ENCODE measurements at places on chromosomes 13 and 19.
A peak's percentile ranks its signal among the peaks of the same experiment; 100 is the strongest.

- no peak for DNase-seq
Measured at GRCh38 chr19:5445561-5446055, 9.6 kb upstream of the ZNRF4 start.

DNA sequence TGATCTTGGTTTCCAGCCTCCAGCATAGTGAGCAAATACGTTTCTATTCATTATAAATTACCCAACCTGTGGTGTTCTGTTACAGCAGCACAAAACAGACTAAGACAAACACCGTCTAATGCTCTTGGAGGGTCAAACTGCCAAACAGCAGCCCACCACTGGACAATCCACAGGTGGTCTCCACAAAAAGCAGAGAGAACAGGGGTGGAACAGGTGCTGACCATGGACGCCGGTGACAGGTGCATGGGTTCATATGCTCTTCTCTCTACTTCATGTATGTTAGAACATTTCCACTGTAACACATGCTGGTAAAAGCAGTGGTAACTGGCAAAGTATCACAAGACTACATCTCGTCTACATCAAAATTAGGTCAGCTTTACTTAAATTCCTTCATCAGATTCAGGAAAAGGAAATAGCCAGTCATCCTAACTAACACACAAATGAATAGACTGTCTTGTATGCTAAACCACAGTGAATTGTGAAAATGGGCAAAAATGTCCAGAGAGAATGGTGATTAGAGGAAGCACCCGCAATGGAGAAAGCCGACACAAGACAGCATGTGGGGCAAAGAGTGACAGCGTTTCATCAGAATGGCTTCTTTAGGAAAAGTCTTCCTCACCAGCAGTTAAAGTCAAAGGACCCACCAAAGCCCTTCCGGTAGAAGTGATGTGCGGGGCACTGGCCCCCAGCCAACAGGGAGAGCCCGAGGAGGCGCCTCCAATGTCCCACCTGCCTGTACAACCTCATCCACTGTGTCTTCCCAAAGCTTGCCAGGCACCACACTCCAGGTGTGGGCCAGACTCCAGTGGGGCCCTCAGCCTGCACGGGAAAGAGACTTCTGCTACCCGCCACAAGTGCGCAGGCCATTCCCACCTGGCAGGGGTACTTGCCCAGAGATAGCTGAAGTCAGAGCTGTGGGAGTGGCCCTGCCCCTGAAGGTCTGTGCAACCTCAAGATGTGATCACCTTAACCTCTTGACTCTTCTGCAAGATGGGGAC lies 6.5 kb downstream of the CARS2 start:
- DNase-seq, result no peak

DNA sequence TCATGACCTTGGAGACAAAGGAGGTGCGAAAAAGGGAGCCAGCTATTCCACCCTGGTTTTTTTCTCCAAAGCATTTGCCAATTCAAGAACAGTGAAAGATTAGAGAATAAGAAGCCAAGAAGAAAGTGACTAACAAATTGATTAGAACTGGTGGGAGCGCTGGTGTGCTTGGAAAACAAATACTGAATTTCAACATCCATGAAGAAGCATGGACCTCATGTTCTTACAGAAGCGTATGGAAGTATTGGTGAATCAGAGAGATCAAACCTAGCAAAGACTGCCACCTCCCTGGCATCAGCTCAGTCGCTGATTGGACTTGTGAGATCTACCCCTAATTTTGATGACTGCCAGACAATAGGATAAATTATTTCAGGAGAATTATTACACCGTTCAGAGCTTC lies 195.3 kb downstream of the ITGBL1 start:
- no peak for DNase-seq

DNA sequence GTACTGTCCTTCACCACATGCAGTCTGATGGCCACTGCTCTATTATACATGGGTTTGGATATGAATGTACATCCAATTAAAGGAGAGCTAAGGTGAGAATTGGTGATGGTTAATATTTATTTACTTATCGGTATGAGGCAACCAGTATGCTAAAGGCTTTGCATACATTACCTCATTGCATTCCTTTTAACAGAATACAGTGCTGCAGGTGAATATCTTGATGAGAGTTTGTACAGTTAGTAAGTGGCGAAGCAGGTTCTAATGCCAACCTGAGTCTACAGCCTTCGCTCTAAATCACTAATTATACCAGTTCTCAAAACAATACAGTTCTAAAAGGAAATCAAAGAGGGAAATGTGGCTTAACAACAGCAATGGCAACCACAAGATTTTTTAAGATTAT lies 284.1 kb downstream of the ITGBL1 start:
- DNase-seq, result no peak

- peak; percentile 67 for DNase-seq
Measured at GRCh38 chr13:49669735-49670309, 21.5 kb downstream of the EBPL start.

DNA sequence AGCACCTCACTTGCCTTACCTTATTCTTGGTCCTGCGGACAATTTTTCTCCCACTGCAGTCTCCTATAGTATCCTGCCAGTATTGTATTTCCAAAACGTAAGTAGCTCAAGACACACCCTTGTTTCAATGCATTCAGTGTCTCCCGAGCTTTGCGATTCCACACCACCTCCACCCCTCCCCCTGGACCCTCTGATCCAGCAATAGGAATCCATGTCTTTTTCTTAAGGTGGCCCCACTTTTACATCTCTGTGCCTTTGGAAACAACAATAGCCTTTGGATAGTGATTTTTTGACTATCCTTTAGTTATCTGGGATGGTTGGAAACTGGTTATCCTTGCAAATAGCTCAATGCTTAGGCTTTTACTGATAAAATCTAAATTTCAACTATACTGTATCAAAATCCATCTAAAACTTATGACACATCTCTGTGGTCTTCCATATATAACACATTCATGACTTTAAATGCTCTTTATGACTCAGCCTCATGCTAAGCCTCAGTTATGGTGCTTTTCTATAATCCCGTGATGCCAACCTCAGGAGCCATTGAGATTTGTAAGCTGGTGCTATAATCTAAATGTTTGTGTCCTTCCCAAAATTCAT lies 27.1 kb downstream of the FAM216B start:
- no peak for DNase-seq

GRCh38 chr13:29948244-29948643 lies 97.8 kb upstream of the UBL3 start:
- no peak for DNase-seq

DNA sequence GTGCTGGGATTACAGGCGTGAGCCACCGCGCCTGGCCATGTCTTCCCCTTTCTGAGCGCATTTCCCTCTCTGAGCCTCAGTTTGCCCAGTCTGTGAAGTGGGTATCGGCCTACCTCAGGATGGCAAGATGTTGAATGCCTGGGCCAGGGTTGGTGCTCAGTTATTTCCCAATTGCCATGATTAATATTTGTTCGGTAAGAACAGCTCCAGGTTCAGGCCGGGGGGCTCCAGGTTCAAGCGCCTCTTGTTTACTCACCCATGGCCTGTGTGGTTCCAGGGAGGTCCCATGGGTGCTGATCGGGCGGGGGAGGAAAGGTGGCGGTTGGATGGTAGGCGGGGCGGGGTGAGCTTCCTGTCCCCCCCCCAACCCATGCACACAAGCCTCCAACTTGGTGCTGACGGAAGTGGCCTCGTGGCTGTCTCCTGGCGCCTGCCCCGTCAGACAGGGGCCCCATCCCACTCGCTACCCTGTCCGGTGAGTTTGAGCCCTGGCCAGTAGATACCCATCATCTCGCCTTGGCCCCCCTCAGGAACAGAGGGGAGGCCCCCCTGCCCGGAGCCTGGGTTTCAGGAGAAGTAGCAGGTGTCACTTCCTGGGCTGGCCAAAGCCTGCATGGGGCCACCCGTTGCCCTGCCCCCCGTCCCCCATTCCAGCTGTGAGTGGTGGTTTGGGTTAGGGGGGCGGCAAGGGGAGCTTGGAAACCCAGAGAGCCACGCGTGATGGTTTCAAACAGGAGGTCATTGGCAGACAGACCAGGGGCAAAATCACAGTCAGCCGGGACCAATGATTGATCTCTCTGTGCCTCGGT lies at the start of gene FCHO1:
FCHO1 (plus strand) TSS at position 375 of the 809 bp plus-strand sequence. CDS start 3,688 bp downstream, outside the sequence.
- peak; percentile 94 for DNase-seq

GRCh38 chr13:36992362-36992761 lies 6.8 kb downstream of the ALG5 start:
- DNase-seq, result no peak

DNA sequence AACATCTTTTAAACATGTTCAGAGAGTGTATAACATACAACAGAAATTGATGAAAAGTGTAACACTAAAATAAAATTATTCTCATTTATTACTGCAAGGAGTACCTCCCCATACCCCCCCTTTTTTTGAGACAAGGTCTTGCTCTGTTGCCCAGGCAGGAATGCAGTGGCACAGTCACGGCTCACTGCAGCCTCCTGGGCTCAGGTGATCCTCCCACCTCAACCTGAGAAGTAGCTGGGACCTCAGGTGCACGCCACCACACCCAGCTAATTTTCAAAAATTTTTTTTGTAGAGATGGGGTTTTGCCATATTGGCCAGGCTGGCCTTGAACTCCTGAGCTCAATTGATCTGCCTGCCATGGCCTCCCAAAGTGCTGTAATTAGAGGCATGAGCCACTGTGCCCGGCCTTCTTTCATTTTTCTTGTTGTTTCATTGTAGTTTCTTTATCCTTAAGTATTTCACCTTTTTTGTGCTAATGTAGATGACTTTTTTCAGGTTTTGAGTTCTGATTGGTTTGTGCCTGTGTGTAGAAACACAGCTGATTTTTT lies 28.3 kb downstream of the GATAD2A start:
- no peak for DNase-seq

- DNase-seq, result no peak
Measured at GRCh38 chr19:51466723-51467122, 8.5 kb upstream of the SIGLEC8 start.

DNA sequence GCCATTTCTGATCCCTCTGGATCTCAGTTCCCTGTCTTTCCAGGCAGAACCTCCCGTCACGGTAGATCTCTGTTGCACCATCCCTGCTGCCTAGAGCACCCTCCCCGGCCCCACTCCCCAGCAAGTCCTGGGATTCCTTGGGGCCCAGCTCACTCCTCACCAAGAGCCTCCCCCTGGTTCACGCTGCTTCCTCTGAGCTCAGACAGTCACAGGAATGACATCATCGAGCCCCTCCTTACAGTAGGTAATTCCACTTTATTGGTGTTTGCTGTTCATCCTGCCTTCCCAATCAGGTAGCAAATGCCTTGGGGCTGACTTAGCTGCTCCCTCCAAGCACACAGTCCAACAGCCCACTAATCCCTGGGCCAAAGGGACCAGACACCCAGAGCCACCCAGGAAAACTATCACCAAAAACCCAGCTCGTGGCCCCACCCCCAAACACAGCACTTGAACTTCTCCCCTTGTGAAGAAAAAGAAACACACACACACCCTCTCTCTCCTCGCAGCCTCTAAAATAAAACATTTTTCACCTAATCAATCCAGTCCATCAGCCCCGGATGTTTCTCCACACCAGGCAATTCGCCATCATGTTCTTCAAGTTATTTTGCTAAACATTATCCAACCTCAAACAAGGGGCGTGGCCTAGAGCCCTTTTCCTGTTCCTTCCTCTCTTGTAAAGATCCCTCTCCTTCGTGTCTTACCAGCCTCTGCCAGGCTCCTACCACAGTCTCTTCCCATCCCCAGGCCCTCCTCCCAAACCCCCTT lies 2.5 kb downstream of the NAPA start:
- DNase-seq, result no peak

DNA sequence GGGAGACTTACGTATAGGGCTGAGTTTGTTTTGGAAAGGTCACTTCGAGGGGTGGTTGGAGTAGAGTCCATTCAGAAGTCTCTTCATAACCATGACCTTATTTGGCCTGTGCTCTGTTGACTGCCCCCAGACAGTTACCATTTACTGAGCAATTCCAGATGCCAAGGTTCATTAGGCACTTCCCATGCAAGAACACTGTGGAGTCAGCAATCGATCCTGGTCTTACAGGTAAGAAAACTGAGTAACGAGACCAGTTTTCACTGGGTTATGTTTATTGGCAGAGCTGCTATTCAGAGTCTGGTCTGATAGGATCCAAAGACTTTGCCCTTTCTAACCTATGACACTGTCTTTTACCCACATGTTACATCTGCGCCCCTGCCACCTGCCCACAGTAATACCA lies 134.7 kb downstream of the MTUS2 start:
- DNase-seq, result no peak

DNA sequence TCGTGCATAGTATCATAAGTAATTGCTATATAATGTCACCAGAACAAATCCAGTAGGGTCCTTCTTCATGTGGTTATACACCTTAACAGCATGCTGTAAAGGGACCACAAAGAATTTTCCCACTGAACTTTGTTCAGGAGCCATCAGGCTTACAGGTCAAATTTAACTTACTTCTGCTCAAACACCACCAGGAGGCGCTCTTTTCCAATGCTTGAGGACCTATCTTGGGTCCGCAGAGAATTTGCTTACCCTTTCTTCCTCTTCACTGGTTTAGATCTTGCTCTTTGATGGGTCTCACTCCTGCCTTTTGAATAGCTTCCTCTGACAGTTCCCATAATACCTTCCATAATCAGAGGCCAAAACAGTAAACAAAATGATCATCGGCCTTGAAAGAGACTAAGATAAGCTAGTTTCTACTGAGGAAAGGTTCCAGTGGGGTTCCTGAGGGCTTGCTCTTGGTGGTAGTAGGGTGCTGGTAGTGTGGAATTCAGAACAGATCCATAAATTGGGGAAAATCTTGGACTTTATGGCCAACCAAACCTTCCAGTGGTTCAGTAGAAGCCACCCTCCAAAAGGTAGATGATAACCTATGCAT lies 37.4 kb downstream of the SCGB2B2 start:
- peak; percentile 93 for DNase-seq

DNA sequence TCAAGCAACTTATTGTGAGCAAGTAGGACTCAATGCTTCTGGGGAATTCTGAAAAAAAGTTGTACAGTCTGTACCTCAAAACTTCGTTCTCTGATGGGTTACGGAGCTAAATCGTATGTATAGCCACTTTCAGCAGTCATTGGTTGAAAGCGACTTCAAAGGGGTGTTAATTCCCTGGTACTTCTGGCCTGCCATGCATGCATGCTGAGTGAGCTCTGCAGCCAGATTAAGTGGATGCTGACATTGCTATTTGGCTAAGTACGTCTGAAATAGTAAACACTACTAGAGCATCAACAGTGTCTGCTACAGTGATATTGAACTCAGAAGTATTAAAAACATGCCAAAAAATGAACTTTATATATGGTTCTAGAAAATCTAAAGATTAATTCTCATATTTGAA lies 1183.1 kb upstream of the PCDH20 start:
- no peak for DNase-seq

DNA sequence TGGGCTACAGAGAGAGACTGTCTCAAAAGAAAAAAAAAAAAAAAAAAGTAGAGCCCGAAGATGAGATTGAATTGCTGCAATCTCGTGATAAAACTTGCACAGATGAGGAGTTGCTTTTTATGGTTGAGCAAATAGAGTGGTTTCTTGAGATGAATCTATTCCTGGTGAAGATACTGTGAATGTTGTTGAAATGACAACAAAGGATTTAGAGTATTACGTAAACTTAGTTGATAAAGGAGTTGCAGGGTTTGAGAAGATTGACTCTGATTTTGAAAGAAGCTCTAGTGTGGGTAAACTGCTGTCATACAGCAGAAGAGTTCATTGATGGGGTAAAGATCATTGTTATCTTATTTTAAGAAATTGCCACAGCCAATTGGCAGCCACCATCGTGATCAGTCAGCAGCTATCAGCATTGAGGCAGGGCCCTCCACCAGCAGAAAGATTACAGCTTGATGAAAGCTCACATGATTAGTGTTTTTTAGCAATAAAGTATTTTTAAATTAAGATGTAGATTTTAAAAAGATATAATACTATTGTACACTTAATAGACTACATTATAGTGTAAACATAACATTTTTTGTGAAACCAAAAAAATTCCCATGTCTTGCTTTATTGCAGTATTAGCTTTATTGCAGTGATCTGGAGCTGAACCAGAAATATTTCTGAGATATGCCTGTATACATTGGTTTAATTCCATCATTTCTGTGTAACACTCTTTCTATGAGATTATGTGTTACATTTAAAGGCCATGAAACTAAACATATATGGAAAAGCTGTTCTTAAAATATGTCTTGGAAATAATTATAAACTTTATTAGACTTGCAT lies 43.1 kb downstream of the ZMYM2 start:
- DNase-seq, result no peak

Data from Karpas-422 (cell line).